ENCODE measurements at places on chromosomes 7 and 10.

- no peak for DNase-seq
Observed at GRCh38 chr10:607545-608185, 81.8 kb downstream of the DIP2C start.

GRCh38 chr7:41795276-41795833, 92.5 kb upstream of the INHBA start:
- DNase-seq: no peak

DNA sequence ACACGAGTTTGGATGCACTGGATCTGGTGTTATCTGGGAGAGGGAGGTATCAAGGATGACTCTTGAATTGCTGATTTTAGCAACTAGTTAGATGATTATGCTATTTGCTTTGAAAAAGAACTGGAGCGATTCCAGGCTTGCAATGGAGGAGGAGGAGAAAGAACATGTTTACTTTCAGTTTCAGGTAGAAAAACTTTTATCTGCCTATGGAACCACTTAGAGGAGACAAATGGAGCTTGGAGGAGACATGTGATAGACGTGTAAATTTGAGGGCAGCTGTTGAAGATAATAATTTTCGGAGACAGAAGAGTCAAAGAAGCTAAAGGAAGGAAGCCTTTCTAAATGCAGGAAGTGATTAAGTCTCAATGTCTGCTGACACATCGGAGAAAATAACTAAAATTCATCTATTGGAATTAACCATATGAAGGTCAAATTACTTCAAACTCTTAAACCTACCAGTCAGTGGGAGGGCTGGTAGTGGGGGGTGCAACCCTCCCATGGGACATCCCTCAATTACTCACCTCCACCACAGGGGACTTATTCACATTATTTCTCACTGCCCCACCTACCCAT, 56.4 kb upstream of the GNAI1 start:
- DNase-seq: no peak

DNA sequence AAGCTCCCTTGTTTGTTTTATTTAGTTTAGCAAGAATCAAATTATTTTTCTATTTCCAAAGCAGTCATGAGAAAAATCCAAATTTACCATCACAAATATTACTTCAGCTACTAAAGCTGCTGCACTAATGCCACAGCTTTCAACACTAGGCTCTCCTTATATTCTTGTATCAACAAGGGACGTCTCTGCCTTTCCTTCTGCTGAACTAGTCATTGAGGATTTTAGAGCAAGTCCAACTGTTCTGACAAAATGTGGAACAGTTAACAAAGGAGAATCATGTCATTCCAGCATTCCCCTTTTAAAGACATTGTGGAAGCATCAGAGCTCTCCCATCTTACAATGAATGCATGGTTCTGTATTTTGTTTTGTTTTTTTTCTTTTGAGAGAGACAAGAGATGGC, 28.6 kb downstream of the FAM13C start:
- DNase-seq: no peak

GRCh38 chr7:30697719-30698460, 15.6 kb upstream of the CRHR2 start:
- no peak for DNase-seq

GRCh38 chr7:35816514-35816913, 15.7 kb downstream of the SEPTIN7 start:
- DNase-seq: no peak

DNA sequence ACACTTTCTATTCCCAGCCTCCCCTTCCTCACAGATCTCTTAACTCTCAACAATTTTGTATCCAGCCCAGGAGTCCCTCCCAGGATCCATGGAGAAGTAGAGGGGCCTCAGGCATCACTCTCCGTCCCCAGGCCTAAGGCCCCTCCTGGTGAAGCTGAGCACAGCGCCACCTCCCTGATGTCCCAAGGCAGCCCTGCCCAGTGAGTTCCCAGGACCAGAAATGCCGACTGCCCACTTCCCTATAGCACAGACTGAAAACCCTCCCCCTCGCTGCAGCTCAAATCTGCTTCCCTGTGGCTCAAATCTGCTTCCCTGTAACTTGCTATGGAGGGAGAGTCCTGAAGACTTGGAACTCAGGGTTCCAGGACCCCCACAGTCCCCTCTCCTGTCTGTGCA, 35.6 kb downstream of the YKT6 start:
- no peak for DNase-seq

DNA sequence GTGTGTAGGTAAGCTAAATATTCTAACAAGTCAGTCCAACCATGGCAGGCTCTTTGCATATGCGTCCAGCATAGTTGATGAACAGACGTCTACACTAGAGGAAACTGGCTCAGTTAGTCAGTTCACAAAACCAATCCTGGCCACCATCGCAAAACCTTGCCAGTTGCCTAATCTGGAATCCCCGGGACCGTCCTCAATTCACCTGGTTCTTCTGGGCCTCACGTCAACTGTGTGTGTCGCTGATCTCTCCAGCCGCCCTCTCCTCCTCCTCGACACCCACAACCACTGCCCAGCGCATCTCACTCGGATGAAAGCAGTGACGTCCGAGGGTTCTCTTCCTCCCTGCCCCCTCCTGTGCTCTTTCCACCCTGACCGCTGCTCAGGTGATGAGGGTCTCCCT, 217.8 kb upstream of the SH2B2 start:
- no peak for DNase-seq

Data from T-helper 22 cell (primary cell).